ENCODE measurements at places on chromosomes 7 and 10.

DNA sequence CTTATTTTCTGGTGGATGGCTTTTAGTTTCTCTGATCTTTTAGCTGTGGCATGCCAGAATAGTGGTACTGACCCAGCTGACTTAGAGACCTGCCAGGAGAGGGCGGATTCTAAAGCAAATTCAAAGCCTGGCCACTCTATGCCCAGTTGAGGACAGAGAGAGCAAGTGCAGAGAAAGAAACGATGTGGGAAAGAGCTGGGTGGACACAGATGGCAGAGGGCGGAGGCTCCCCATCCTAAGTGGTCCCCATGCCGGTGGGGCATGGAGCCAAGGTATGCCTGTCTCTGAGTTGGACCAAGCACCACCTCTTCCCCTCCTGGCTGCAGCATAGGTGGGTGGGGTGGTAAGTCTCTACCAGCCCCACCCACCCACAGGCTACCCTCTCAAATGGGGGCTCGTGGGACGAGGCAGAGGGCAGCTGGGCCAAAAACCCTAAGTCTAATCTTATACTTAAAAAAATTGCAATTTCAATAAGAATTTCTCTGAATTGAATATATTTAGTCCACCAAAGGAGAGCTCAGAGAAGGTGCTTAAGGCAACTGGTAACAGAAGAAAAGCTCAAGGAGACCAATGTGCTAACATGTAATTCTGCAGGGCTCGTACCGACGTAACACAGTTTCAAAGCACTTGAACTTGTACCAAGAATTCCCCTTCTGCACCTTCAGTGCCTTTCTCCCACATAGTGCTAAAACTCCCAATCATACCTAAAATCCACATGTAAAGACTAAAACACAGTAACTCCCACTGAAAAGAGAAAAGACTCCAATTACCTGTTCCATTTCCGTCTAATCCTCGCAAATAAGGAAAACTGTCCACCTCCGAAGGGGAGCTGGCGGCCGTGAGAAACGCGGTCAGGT, 85.7 kb upstream of the NMT2 start:
- DNase-seq: no peak

DNA sequence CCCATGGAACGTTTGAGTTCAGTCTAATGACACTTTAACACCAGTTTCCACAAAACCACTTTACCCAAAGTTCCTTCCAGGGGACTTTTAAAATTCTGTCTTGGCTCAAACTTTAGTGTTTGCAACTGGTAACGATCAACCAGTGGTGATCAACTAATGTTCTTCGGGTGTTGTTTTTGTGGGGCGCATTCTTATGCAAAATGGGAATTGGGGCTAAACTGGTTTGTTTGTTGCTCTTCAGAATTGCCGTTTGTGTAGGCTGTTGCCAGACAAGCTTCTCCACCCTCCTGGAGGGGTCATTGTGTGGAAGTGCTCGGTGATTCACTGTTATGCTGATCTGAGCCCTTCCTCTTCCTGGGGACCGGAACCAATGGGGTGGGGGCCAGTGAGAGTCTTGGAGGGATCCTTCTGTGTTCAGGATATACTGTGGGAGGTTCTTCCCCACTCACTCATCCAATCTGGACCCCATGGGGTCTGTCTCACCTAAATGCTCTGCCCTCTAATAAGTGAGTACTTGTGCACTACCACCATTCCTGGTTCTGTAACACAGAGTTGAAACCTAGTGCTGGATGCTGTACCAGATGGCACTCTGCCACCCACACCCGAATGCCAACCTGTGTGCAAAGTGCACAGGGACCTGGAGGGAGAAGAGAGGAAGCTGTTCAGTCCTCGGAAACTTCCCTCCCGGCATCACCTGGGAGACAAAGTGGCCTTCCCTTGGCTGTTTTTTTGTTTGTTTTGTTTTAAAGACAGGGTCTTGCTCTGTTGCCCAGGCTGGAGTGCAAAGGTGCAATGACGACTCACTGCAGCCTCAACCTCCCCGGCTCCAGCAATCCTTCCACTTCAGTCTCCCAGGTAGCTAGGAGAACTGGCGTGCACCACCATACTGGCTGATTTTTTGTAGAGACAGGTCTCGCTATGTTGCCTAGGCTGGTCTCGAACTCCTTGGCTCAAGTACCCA, 2.1 kb downstream of the NFE2L3 start:
- DNase-seq: no peak

DNA sequence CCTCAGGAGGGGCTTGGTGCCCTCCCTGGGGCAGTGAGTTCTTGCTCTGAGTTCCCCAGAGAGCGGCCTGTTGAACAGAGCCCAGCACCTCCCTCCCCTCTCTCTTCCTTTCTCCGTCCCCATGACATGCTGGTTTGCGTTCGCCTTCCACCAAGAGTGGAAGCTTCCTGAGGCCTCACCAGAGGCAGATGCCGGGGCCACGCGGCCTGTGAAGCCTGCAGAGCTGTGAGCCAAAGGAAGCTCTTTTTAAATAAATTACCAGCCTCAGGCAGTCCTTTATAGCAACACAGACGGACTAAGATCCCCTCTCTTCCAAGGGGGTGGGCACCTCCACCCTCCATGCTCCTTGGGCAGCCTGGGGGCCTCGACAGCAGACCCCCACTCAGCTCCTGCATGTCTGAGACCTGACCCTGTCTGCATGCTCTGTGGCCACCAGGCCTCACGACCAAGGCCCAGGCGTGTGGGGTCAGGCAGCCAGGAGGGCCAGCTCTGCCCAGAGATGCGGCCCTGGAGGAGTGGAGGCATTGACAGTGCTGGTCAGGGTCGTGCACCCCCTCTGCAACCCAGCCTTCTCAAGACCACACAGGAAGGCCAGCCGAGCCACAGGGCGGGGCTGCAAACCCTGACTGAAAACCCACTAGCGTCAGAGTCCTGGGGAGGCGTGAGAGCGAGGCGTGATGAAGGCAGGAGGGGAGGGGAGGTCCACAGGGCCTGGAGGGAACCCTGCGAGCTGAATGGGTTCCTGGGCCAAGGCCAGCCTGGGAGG, 54.6 kb upstream of the ADGRA1 start:
- DNase-seq: no peak

- no peak for DNase-seq
These were observed 178.5 kb downstream of the ARID5B start for GRCh38 chr10:62079885-62080559.

DNA sequence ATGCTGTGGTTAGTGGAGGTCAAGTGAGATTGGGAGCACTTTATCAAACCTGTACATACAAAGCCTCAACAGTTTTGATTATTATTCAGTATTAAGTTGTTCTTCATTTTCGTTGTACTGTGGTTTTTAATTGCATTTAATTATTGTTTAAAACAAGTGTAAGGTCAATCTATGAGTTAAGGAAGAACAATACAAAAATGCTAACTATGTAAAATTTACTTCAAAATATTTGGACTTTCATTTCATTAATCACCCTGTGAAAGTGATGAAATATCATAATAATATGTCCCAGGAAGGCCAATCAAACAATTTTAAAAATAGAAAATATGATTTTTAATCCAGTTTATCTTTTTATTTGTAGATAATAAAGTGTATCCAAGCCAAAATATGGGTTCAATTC, 13.6 kb upstream of the NDUFA5 start:
- DNase-seq: no peak

DNA sequence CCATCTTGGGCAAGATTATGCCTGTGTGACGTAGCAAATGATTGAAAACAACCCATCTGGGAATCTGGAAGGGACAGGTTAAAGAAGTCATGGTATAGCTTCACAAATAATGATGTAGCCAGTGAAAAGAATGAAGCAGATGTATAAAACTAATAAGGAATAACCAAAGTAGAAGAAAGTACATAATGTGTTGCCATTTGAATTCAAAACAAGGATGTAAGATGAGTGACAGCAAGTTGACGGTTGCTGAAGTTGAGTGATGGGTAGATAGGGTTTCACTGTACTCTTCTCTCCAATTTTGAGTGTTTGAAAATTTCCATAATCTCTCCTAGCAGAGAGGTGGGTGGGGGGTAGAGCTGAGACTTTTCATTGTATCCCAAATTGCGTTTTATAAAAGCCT, 133.6 kb downstream of the FANK1 start:
- DNase-seq: no peak

GRCh38 chr7:39360766-39361165, 205.4 kb upstream of the YAE1 start:
- DNase-seq: no peak

GRCh38 chr10:74598891-74599566, 227.4 kb upstream of the KAT6B start:
- no peak for DNase-seq

DNA sequence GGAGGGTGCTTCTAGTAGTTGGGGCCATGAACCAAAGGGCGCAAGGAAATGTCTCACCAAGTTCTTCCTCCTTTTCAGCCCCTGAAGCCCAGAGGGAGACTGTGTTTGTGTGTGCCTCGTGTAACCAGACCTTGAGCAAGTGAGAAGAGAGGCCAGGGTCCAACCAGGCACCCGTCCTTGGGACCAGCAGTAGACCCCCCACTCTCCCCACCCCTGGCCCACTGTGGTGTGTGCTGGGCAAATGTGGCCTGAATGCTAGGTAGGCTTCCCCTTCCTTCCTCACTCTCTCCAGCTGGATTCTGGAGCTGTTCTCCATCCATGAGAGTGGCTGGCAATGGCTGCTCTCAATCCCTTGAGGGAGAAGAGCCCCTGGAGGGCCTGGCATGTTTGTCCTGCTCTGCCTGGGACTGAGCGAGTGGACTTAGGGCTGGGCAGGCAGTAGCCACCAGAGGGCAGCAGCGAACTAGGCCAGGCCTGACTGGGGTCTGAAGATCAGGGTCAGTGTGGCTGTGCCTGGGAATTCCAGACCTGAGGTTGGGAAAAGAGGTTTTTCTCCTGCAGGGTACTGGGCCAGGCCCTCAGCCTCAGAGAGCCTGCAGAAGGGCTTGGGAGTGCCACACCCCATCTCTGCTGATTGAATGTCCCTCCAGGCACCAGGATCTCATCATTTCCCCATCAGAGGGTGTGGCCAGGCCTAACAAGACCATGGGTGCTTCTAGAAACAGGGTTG, 12.5 kb downstream of the SFRP5 start:
- no peak for DNase-seq

- no peak for DNase-seq
These were observed 158.8 kb downstream of the TWIST1 start for GRCh38 chr7:18958627-18959026.

DNA sequence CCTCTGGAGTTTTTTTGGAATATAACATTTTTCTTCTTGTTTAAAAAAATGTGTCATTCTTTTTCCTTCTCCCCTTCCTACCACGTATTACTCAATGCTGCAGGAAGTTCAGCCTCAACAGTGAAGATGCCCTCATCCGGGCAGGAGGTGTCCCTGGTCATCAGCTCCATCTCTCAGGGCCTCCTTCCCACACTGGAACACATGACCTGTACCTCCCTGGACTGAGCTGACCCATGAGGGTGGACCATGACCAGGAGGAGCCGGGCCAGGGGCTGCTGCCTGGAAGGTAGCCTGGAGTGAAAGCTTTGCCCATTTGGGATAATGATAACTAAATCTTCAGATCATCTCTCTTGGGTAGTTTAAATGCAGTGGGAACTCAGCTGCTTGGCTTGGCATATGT, 316.5 kb upstream of the ZMIZ1 start:
- no peak for DNase-seq

GRCh38 chr7:120539321-120539720, 266.3 kb downstream of the KCND2 start:
- no peak for DNase-seq

GRCh38 chr7:141700848-141701371, 1.1 kb downstream of the DENND11 start:
- no peak for DNase-seq

DNA sequence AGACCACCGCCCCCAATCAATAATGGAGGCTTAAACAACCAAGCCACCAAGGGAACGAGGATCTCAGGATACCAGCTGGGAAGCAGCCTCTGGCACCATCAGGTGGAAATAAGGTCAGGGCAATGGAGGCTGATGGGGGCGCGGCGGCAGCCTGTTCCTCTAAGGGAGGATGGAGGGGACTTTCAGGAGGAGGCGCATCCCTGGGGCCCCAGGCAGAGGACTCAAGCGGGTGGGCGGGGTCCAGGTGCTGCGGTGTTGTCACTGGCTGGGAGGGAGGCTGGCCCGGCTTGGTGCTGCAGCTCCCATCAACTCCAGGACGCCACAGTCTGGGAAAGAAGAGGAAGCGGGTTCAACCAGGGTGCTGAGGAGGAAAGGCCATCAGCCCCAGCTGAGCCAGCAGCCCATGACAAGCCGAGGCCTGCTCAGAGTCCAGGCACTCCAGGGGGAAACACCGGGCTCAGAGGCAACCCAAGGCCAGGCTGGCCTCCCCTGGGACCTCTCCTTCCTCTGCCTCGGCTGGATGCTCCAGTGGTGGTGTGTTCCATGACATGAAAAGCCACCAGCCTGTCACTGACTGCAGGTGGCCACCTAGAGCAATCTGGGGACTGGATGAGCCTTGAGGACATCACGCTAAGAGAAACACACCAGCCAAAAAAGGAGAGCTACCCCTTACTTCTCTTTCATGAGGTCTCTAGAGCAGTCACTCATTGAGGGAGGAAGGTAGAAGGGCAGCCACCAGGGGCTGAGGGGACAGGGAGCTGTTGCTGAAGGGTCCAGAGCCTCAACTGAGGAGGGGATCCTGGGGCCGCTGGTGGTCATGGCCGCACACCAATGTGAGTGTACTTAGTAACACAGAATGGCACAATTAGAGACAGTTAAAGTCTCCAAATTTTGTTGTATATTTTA, 4.6 kb downstream of the GIGYF1 start:
- DNase-seq: no peak

GRCh38 chr10:132329565-132330485, 2.2 kb upstream of the LRRC27 start:
- DNase-seq: no peak

All from activated T-helper 1 cell treated with anti-CD3 and anti-CD28 coated beads, Interleukin-2, amount 50 U/mL, for 16 hours (primary cell).